Right ventricle myocardium inferior (tissue), 1 donor: ENCODE measurements at places on chromosomes 1 and 21.
A peak's percentile ranks its signal among the peaks of the same experiment; 100 is the strongest.

DNA sequence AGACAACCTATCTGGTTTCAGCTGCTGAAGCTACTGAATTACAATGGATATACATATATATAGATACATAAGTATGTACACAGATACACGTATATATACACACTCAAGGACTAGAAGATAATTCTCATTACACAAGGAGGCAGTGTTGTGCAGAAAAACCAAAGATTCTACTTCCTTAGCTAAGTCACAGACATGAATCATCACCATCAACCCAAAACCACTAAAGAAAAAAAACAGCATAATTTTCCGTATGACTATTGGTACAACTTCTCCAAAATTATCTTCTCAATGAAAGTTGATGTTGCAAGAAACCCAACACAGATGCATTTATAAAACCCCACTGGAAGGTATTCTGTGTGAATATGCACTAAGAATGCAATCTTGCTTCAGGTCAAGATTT is 36.8 kb upstream of the RPF1 start:
- no peak for DNase-seq

- DNase-seq: peak; percentile 89
Observed at GRCh38 chr1:12619792-12620487, 1.9 kb upstream of the DHRS3 start.

DNA sequence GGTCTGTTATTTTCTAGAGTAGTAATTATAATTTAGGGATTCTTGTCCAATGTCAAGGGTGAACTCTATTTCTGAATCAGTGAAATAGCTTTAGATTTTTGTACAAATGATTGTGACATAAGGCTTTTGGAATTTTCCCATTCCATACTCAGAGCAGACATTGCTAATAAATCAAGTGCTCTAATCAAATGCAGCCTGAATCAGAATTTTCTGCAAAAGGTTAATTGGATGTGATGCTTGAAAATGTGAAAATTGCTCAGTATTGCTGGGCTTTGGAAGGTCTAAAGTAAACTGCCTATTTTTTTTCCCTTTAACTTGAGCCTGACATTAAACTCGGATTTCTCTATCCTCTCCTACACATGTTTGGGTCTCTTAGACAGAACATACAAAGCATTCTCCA is 23.2 kb downstream of the SGIP1 start:
- DNase-seq: no peak

- DNase-seq: no peak
Observed at GRCh38 chr1:15384301-15384901, 25.3 kb upstream of the EFHD2 start.

GRCh38 chr1:201903135-201903534 is 14.4 kb downstream of the SHISA4 start:
- DNase-seq: no peak

- no peak for DNase-seq
Observed at GRCh38 chr21:38847556-38847955, 41.8 kb downstream of the ETS2 start.

GRCh38 chr1:178946855-178947676 is 76.2 kb upstream of the ANGPTL1 start:
- no peak for DNase-seq

- no peak for DNase-seq
Observed at GRCh38 chr21:43652616-43653015, 6.7 kb downstream of the HSF2BP start.

- peak; percentile 35 for DNase-seq
Observed at GRCh38 chr1:22776035-22776613, 65.5 kb downstream of the EPHB2 start.

- no peak for DNase-seq
Observed at GRCh38 chr1:244210884-244211558, 159.9 kb downstream of the ZBTB18 start.

- no peak for DNase-seq
Observed at GRCh38 chr1:157136133-157136532, 2.1 kb downstream of the ETV3 start.
